ENCODE measurements at places on chromosomes 16 and 17.

DNA sequence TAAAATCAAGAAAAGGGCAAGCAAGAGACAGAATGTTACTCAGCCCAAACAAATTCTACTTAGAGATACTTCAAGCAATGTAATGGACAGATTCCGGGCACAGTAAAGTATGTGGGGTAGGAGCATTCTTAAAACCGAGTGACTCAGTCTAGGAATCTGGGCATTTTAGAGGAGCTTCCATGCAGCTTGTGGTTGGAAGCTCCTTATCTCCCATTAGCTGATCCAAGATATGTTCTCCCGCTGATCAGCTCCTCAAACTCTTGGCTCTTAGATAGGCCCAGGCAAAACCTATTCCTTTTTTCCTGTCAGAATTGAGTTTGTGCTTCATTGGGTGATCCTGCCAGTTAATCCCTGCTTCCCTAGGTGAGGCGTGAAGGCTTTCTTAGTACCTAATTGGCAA, 303.3 kb downstream of the CEP112 start:
- DNase-seq: no peak

- DNase-seq: no peak
Observed at GRCh38 chr16:64397042-64397441, 724.8 kb downstream of the CDH11 start.

- DNase-seq: no peak
Observed at GRCh38 chr16:2147981-2148671, at the start of gene RAB26. Gene RAB26, plus strand, starts transcription at chr16:2148625. Its CDS starts 159 bp downstream, at chr16:2148784.

- peak; percentile 92 for DNase-seq
Observed at GRCh38 chr17:75289115-75289831, at the start of gene SLC25A19. Gene SLC25A19, minus strand, starts transcription at chr17:75289433. Its CDS starts 2,669 bp downstream, at chr17:75286764.

DNA sequence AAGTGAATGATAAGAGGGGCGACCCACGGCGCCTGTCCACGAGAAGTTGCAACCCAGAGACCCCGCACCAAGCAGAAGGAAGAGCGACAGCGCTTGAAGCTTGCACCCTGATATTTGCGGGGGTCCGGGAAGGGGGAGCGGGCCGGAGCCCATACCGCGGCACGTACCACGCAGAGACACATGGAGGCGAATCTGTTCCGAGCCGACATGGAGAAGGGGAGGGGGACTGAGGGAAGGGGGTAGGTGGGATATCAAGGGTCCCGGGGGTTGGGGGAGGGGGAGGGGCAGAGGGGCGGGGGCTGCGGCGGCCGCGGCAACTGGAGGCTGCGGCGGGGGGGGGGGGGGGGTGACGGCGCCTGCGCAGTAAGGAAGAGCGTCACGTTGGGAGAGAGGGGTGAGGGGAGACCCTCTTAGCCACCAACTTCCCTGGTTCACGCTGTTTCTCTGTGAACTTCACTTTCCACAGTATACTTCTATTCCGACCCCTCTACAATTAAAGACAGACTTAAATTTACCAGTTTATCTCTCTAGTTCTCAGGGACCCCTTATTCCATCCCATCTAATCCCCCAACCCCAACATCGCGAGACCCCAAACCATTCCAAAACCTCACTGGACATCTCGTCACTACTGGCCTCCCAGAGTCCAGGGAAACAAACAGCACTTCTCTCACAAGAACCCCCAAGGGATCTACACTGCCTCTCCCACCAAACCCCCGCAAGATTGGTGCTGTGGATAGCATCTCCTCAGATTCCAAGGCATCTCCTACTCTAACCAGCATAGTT, 8.0 kb downstream of the DLG4 start:
- DNase-seq: no peak

DNA sequence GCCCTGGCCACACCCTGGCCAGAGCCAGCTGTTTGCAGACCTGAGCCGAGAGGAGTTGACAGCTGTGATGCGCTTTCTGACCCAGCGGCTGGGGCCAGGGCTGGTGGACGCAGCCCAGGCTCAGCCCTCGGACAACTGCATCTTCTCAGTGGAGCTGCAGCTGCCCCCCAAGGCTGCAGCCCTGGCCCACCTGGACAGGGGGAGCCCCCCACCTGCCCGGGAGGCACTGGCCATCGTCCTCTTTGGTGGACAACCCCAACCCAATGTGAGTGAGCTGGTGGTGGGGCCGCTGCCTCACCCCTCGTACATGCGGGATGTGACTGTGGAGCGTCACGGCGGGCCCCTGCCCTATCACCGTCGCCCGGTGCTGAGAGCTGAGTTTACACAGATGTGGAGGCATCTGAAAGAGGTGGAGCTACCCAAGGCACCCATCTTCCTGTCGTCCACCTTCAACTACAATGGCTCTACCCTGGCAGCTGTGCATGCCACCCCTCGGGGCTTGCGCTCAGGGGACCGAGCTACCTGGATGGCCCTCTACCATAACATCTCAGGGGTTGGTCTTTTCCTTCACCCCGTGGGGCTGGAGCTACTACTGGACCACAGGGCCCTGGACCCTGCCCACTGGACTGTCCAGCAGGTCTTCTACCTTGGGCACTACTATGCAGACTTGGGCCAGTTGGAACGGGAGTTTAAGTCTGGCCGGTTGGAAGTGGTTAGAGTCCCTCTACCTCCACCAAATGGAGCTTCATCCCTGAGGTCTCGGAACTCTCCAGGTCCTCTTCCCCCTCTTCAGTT, 578 bp downstream of the AOC2 start:
- DNase-seq: no peak

- no peak for DNase-seq
Observed at GRCh38 chr17:74387365-74388218, 20.3 kb downstream of the GPR142 start.

DNA sequence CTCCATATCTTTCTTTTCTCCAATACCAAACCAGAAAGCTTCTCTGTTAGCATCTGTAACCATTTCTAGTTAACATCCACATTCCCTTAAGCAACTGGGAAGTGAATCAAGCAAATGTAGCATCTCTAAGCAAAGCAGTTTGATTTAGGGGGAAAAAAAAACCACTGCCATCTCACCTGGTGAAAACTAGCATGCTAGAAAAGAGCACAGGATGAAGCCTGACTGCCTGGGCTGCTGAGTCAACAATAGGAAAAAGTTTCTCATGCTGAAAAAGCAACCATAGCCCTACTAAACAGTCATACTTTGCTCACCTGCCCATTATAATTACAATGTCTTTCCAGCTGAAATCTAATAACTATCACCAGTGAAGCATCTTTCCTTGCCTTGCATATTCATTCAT, 139.3 kb downstream of the ANKFN1 start:
- DNase-seq: no peak

GRCh38 chr17:78774956-78775571, 7.0 kb downstream of the CYTH1 start:
- no peak for DNase-seq

- DNase-seq: no peak
Observed at GRCh38 chr16:86041215-86041614, 142.3 kb downstream of the IRF8 start.

DNA sequence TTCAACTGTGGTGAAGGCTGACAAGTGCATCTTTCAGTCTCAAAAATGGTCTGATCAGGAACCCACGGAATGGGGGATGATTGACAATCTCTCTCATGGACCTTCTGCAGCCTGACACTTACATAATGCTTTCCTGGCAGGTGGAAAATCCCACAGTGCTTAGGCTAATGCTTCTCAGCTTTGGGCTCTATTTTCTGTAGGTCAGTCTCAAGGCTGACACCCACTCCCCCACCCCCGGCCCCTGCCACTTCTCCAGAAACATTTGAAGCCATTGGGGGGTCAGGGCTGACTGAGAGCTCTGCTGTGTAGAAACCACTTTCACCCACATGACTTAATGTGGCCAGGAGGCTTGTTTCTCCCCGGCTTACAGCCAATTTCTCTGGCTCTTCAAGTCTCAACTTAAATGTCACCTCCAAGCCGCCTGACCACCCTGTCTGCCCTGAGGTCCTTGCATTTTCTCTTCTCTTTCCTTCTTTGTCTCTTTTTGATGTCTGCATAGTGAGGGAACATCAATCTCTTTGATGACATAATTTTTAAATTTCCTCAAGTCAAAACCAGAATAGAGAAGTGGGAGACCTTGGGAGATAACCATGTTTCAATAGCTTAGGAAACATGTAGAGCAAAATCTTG, 16.7 kb upstream of the IRF8 start:
- no peak for DNase-seq

DNA sequence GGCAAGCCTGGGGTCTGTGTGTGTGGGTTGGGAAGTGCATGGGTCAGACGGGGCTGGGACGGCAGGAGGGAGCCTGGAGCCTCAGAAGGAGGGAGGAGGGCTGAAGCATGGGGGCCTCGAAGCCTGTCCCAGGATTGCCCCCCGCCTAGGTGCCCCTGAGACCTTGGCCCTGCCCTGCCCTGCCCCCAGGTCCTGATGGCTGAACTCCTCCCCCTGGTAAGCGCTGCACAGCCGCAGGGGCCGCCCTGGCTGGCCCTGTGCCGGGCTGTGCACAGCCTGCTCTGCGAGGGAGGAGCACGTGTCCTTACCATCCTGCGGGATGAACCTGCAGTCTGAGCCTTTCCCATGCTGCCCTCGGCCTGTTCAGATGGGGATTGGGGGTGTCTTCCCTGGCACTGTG, 4.4 kb downstream of the TEDC2 start:
- no peak for DNase-seq

DNA sequence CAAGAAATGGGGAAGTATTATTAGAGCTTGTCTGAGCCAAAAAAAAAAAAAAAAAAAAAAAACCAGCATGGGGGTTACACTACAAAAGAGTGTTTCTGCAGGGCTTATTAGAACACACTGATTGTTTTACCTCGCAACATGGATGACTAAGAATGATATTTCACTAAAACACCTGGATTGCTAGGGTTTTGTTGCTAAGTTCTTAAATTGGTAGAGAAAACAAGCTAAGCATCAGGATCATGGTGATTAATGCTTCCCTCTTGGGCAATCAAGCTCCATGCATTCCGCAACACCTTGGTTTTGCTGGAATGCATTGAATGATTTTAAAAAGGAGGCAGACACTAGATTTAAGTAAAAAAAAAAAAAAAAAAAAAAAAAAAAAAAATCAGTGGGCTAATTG, 931.4 kb upstream of the CDH8 start:
- DNase-seq: no peak

GRCh38 chr16:89316701-89317100, 99.2 kb downstream of the ZNF778 start:
- DNase-seq: no peak

DNA sequence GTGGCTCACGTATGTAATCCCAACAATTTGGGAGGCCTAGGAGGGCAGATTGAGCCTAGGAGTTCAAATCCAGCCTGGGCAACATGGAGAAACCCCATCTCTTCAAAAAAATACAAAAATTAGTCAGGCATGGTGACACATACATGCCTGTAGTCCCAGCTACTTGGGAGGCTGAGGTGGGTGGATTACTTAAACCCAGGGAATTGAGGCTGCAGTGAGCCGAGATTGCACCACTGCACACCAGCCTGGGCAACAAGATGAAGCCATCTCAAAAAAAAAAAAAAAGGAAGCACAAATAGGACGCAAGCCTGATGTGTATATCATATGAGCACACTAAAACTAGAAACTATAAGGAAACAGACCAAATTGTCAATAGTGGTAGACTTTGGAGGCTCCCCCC, 17.1 kb upstream of the FLCN start:
- no peak for DNase-seq

GRCh38 chr17:1725642-1726511, 1.4 kb downstream of the WDR81 start:
- DNase-seq: no peak

DNA sequence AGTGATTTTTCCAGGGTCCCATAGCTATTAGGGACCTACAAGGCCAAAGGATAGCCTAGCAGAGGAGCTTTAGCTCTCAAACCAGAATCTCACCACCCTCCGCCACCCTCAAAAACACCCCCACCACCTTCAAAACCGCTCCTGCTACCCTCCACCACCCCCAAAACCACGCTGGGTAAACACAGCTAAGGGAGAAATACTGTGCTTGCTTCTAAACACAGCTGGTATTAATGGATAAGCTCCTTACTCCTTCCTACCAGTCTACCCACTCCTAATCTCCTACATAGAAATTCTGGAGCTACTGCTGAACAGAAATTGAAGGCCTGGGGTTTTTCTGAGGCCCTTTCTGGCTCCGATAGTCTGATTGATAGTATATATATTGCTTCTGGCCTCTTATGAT, 2.2 kb upstream of the LPCAT2 start:
- no peak for DNase-seq

GRCh38 chr16:78072275-78072674, 27.2 kb upstream of the WWOX start:
- no peak for DNase-seq

GRCh38 chr17:42018339-42018738, 1.1 kb upstream of the DNAJC7 start:
- DNase-seq: no peak

GRCh38 chr17:32512328-32512727, 25.5 kb downstream of the CDK5R1 start:
- no peak for DNase-seq

DNA sequence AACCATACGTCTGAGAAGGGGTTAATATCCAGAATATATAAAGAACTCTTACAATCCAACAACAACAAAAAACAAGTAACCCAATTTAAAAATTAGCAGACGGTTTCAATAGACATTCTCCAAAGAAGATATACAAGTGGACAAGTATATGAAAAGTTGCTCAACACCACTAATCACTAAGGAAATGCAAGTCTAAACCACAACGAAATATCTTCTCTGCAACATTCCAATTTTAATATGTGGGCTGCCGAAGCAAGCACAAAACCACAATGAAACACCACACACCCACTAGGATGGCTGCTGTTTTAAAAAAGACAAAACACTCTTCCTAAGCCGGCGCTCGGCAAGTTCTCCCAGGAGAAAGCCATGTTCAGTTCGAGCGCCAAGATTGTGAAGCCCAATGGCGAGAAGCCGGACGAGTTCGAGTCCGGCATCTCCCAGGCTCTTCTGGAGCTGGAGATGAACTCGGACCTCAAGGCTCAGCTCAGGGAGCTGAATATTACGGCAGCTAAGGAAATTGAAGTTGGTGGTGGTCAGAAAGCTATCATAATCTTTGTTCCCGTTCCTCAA, 5.9 kb upstream of the SLC13A2 start:
- DNase-seq: no peak

- no peak for DNase-seq
Observed at GRCh38 chr16:14649816-14650215, 17.1 kb downstream of the BFAR start.

DNA sequence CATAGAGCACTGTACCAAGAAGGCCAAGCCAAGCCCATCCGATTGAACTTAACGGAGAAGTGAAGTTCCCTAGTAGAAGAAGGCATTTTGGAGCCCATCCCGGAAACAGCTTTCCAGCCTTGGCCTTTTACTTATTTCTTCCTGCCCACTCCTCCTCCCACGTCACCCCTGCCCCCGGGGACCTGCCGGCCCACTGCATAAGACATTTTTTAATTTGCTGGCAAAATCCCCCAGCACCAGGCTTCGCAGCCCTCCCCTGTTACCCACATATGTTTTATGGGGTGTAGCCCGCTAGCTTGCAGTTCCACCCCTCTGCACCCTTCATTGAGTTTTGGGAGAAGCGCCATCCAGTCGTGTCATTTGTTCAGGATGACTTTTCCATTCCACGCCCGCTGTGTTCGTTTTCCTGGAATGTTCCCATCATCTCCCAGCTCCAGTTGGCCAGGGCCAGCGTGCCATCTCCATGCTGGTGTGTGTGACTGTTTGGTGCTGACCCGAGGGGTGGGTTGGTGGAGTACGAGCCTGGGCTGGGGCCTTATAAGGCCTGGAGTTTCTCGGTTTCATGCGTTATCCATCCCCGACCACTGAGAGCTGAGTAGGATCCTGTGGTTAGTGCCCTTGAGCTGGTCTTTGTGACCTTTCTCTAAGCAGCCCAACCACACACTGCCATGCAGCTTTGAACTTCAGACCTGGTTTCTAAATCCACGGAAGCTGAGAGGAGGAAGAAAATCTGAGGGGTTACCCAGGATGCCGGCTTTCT, 20.0 kb upstream of the TBX2 start:
- no peak for DNase-seq

- DNase-seq: no peak
Observed at GRCh38 chr16:56945847-56946527, 14.0 kb downstream of the HERPUD1 start.
